Stimulated activated CD4-positive, alpha-beta T cell treated with anti-CD3 and anti-CD28 coated beads, TNF-alpha, amount 100 ng/mL, for 1 hour (primary cell): ENCODE measurements at places on chromosomes 12 and 14.

GRCh38 chr14:51507511-51507905 is 144.2 kb upstream of the FRMD6 start:
- no peak for DNase-seq

- DNase-seq: no peak
Measured at GRCh38 chr14:61125041-61125866, 144.2 kb downstream of the SLC38A6 start.

GRCh38 chr12:18428416-18428815 is 167.1 kb downstream of the PIK3C2G start:
- DNase-seq: no peak

DNA sequence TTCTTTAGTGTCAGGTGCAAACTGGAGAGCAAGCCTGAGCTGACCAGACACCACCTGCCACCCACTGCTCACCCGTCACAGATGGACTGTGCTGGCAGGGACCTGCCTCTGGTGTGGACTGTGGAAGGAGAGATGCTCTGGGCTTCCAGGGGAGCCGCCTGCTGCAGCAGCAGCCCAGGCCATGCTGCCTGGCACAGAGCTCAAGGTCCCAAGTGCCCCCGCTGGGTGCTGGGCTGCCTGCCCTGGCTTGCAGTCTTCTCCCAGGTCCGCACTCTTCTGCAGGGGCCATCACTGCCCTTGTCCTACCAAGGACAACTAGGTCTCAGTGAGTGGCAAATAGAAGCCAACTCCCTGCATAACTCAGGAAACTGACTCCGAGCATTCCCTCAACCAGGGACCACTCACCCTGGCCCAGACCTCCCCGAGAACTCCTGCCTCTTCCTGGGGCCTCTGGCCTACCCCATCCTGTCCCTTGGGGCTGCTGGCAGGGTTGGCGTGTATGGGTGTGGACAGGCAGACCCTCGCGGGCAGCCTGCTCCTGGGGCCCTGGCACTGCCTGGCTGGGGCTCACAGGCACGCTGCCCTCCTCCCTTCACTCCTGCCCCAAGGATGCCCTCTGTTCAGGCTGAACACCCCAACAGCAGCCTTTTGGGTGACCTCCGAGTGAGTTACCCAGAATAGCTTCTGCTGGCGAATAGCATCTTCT is 9.3 kb downstream of the AMN start:
- no peak for DNase-seq

DNA sequence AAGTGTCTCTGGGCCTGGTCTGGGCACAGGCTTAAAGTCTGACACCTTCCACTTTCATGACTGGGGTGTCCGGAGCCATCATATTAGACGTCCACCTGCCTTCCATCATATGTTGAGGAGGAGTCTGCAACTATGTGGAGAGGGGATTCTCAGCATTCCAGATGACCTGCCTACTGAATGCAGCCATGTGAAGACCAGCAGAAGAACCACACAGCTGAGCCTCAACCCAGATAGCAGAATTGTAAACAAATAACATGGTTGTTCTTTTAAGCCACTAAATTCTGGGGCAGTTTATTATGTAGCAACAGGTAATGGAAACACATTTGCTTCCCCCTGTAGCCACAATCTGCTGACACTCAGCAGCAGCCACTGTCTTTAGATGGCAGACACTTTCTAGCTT is 4.0 kb upstream of the SLC15A4 start:
- DNase-seq: no peak

- no peak for DNase-seq
Measured at GRCh38 chr12:128825835-128826234, 2.1 kb upstream of the SLC15A4 start.

DNA sequence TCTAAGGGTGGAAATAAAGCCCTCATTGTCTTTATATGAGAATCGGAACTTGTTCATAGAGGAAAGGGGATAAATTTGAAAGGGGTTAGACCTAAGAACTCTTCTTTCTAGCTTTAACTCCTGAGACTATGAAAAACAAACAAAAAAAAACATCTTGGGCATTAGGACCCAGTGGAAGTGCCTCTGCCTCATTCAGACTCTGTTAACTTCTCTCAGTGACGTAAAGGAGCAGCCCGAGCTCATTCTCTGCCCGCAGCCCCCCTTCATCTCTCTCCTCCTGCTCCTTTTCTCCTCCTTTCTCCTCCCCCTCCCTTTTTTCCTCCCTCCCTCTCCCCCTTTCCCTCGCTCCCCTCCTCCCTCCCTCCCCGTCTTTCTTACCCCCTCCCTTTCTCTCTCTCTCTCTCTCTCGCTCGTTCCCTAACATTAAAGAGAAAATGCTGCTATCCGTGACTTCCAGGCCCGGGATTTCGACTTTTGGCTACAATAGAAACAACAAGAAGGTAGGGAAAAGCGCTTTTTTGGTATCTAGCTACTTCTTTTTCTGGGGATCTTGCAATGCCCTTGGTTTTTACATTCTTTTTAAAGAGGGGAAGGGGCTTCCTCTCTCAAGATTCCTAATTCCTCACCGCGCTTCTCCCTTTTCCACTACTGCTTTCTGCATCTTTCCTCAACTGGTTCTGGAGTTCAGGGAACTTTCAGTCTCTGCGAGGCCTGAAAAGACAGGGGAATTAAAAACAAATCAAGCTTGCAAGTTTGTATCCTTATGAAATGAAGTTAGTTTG is at the start of gene RBMS2:
Gene RBMS2 (plus strand): TSS at position 231 of the 782 bp plus-strand sequence. CDS start 204 bp downstream, at position 435.
- no peak for DNase-seq

DNA sequence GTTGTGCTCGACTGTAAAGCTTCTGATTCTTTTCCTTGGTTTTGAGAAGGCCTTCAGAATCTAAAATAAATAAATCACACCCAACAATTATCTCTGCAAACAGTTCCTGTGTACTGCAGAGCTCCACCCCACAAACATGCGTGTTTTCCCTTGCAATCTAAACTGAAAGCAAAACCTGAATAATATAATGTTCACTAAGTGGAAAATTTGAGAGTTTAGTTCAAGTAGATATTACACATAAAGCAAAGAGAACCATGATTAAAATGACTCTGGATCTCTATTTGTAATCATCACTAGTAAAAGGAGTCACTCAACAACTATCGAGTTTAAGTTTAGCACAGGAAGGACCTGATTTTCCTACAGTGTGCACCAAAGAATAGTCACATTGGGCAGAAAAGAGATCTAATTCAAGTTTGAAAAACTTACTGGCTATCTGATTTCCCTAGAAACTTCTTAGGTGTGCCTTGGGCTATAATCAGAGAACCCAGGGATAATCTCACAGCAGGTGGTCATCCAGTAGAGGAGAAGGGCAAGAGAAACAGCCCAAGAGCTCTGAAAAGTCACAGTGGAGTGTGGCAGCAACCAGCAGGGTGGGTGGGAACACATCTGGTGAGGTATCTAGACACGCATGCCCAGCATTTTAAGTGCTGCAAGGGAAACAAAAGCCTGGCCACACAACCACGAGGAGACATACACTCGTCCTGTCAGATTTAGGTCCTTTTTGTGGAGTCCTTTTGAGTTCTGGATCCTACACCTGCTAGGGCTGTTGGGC is 25.4 kb downstream of the ATG14 start:
- DNase-seq: no peak

DNA sequence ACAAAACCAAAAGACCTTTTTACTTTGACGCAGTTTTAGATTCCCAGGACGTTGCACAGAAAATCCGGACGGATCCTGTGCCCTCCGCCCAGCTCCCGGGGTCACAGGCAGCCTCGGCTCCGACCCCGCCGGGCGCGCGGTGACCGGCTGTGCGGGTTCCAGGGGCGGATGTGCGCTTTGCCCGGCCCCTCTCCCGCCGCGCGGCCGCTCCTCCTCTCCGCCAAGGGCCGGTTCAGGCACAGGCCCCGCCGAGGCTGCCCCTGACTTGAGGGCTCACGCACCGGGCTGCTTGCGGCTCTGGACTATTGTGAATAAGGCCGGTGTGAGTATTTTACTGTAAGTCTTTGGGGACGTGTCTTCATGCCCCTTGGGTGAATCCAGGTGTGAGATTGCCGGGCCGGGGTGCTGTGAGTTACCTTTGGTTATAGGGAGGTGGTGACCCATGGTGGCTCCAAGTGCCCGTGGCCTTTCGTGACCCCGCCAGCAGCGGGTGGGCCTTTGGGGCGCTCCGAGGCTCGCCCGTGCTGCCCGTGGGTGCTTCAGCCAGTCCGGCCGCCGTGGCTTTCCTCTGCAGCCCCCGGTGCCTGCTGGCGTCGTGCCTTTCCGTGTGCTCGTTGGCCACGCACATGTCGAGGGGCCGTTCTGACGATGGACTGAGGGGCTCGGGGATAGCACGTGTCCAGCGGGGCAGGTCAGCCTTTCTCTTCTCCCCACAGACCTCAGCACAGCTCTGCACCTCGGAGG is 45.9 kb downstream of the NOC4L start:
- DNase-seq: no peak

DNA sequence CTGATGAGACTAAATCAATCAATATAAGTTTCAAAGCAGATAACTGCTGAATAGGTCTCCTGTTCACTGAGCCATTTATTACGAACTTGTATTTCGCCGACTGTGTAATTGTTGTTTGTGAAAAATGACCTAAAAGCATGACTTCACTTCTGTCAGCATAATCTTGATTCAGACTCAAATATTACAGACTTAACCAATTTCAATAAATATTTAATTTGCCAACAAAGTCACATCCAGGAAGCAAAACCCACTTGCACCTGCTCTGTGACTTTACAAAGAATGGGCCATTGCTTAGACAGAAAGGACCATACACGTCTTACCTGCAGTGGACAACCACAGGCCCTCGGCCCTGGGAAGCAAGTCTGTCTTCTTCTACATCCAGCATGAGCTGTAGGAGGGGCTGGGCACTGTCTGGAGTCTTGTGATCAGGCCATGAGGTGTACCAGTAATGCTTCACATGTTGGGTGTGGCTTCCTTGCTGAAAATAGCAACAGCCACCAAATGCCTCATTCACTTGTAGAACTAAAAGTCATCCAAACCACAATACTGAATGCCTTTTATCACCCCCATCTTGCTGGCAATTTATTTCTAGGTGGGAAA is 23.5 kb upstream of the PTPRB start:
- DNase-seq: no peak

DNA sequence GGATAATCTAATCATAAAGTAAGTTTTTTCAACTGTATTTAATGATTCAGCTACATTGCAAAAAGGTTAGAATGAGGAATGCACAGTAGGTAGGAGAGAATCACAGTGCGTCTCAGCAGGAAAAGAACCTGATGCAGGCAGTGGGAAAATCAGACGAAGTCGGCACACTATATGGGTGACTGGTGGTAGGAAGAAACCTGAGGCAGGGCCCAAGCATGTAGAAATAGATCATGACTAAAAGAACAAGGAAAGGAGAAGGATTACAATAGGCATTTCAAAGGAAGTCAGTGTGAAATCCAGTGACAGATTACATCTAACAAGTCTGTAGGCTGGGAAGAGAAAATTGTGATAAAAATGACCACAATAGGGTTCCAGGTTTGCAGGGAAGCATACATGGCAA is 267.0 kb downstream of the MED13L start:
- DNase-seq: no peak

DNA sequence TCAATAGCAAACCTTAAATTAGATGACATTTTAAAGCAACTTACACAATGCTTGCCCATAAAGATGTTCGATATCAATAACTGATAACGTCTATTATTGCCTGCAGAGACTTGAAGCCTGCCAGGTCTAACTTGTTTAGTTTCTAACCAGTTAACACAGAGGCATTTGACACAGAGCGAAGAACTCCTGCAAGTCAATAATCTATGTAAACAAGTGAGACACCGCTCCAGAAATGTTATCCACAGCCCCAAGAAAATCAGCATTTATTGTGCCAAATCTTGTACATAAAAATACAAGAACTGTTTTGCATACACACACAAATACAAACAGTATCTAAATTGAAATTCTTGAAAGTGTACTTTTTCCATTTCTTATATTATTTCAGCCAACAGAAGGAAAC is 236.0 kb upstream of the DIO3 start:
- no peak for DNase-seq

GRCh38 chr12:118353721-118354120 is 19.0 kb downstream of the TAOK3 start:
- no peak for DNase-seq

GRCh38 chr14:77554207-77554606 is 55.6 kb upstream of the ISM2 start:
- no peak for DNase-seq

DNA sequence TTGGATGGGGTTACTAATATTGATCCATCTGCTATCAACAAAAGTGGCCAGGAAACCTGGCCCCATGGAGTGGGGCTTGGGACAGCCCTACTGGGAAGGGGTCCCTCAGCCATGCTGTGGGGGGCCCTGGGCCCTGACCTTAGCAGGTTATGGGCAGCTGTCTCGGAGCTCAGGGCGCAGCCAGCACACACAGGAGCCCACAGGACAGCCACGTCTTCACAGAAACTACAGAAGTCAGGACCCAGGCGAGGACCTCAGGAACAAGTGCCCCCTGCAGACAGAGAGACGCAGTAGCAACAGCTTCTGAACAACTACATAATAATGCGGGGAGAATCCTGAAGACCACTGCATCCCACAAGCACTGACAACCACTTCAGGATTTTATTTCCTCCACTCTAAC is 11.9 kb upstream of the FKBP11 start:
- DNase-seq: no peak

- DNase-seq: no peak
Measured at GRCh38 chr14:55841625-55842024, 261.6 kb downstream of the KTN1 start.

GRCh38 chr14:71734076-71734475 is 198.2 kb upstream of the RGS6 start:
- no peak for DNase-seq

DNA sequence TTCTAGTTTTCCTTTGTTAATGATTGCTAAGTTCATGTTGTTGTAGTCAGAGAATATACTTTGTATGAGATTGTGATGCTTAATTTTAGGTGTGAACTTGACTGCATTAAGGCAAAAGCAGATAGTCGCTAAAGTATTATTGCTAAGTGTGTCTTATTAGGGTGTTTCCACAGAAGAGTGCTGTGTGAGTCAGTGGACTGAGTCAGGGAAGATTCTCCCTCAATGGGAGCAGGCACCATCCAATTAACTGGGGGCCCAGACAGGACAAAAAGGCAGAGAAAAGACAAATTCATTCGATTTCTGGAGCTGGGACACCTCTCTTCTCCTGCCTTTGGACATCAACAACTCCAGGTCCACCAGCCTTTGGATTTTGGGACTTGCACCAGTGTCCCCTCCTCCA is 48.5 kb downstream of the BAZ1A start:
- no peak for DNase-seq

GRCh38 chr12:48997719-48998496 is 1.3 kb downstream of the DDN start:
- DNase-seq: no peak

- DNase-seq: no peak
Measured at GRCh38 chr12:7929083-7929792, 6.7 kb downstream of the SLC2A3 start.
